ENCODE measurements at places on chromosomes 13 and 19.

- no peaks in the 10 kb centered on the region for H3K27me3 ChIP-seq
- H3K4me3 ChIP-seq, result no peak overlapping the region
- DNase-seq, result no peak
- no peaks in the 10 kb centered on the region for H3K36me3 ChIP-seq
These were observed 113.4 kb downstream of the TSHZ3 start for GRCh38 chr19:31235806-31236205.

- H3K4me3 ChIP-seq, result no peak overlapping the region
- no peak overlapping the region for H3K27ac ChIP-seq
- no peaks in the 10 kb centered on the region for H3K27me3 ChIP-seq
- DNase-seq, result no peak
These were observed 116.5 kb downstream of the SLITRK1 start for GRCh38 chr13:83765796-83766195.

DNA sequence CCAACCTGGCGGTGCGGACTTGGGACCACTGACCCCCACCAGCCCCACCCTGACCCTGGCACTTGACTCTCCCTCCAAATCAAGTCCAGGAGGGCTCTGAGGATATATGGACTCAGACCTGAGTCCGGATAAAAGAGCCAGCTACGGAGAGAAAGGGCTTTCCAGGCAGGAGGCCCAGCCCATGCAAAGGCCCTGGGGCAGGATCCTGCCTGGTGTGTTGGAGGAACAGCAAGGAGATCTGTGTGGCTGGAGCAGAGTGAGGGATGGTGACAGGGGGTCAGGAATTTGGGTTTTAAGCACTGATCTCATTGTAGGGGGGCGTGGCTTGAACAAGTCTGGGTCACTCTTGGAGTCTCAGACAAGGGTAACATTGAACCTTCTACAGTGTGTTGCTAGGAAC lies 474 bp upstream of the ZNRF4 start:
- DNase-seq, result no peak
- H3K36me3 ChIP-seq, result no peaks in the 10 kb centered on the region
- no peak overlapping the region for H3K4me3 ChIP-seq
- H3K4me1 ChIP-seq, result no peaks in the 10 kb centered on the region
- H3K27me3 ChIP-seq, result peaks cover 55% of the 10 kb centered on the region

- H3K4me1 ChIP-seq, result peaks cover 4% of the 10 kb centered on the region
- H3K4me3 ChIP-seq, result no peak overlapping the region
- no peak for DNase-seq
- no peaks in the 10 kb centered on the region for H3K36me3 ChIP-seq
- H3K27ac ChIP-seq, result no peak overlapping the region
- H3K27me3 ChIP-seq, result no peaks in the 10 kb centered on the region
These were observed 23.6 kb downstream of the DOCK9 start for GRCh38 chr13:98954313-98954712.

- no peaks in the 10 kb centered on the region for H3K27me3 ChIP-seq
- H3K27ac ChIP-seq, result peak overlapping the region; percentile 93
- no peak for DNase-seq
- H3K36me3 ChIP-seq, result peaks cover 64% of the 10 kb centered on the region
- H3K4me1 ChIP-seq, result peaks cover 34% of the 10 kb centered on the region
- no peak overlapping the region for H3K4me3 ChIP-seq
These were observed 48.3 kb downstream of the SLC7A1 start for GRCh38 chr13:29547153-29547552.

Measured in Calu3 (cell line).